ENCODE measurements at places on chromosomes 4 and X.

DNA sequence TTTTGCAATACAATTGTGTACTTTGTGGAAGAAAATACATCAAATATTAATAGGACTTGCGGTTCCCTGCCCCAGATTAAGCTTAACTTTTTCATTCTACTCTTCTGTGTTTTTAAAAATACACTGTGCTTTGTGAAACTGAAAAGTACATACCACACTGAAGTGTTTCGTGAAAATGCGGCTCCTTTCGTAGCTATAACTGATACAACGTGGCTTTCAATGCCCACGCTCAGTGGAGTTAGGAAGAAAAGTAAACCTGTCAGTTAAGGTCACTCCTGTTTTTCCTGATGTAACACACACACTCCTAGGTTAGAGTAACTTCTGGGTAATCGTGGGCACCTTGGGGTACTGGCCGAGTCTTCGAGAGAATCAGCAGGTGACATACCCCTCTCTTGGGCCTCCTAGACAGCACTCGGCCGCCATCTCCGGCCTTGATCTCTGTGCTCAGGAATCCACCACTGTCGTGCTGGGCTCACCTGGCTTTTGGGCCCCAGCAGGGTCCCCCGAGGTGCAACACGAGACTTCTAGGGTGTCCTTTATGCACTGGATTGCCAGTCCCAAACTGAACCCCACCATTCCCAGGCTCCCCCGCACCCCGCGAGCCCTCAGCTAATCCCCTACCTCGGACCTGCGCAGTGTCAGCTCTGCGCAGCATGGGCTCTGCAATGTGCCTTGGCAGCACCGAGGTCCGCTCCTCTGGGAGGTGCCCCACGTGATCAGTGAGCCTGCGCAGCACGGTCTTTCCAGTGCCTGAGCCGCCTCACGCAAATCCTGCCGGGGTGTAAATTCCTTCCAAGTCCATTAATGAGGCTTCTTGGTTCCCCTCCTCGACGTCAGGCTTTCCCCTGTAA, 162.6 kb upstream of the INTU start:
- no peak for DNase-seq

- peak; percentile 55 for DNase-seq
Measured at GRCh38 chr4:73341454-73341853, 62.6 kb upstream of the ALB start.

- no peak for DNase-seq
Measured at GRCh38 chr4:144614850-144615585, 30.9 kb upstream of the HHIP start.

DNA sequence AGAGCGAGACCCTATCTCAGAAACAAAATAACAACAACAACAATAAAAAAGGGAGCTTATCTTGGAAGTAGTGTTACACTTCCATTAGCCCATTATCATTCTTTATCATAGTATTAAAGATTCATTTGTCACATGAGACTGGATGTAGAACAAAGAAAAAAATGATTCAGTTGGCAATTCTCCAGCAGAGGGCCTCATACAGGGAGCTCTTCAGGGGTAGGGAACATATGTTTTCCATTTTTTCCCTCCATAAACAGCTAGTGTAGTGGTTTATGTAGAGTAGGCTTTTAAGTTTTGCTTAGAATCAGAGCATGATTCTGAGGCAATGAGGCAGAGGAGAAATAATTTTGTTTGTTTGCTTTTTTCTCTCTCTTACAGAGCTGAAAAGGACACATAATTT, 5.8 kb downstream of the CPE start:
- no peak for DNase-seq

DNA sequence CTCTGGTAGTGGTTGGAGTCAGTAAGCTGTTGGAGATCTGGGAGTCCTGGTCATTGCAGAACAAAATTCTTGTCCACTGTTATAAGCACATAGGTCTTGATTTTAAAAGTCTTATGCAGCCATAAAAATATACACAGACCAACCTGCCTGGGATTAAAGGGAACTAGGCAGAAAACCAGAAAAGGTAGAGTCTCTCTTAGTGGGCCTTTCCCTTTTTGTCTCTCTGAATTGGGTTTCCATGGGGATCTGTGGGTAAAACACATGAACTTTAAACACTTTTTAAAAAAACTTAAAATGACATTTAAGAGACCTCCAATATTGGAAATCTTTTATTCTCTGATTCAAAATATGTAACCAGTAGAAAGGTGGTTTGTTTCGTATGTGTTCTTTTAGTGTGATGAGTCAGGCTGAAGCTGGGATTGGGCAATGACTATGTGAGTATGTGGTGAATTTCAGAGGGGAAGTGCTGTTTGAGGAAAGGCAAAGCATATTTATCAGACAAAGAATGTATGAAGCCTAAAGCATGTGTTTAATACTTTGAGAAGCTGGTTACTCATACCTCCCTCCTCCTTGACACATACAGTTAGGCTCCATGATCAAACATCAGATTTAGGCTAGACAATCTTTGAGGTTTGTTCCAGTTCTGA, 29.6 kb downstream of the SLC16A2 start:
- no peak for DNase-seq

- no peak for DNase-seq
Measured at GRCh38 chr4:38526412-38526811, 137.6 kb upstream of the KLF3 start.

- no peak for DNase-seq
Measured at GRCh38 chr4:110636171-110636679, 13.3 kb upstream of the PITX2 start.

All from pancreas (tissue), 10 donors.